ENCODE measurements at places on chromosomes 3 and 15.

GRCh38 chr3:44584646-44585501, at the start of gene ZNF660:
Gene ZNF660, plus strand, starts transcription at chr3:44584964. Its CDS starts 9,230 bp downstream, at chr3:44594194.
- H3K36me3 ChIP-seq, result peaks cover 10% of the 10 kb centered on the region
- peak within 1 kb of the TSS; percentile 65 for H3K4me3 ChIP-seq
- H3K4me1 ChIP-seq, result peaks cover 11% of the 10 kb centered on the region
- no peaks in the 10 kb centered on the region for H3K27me3 ChIP-seq
- H3K27ac ChIP-seq, result 0 out of 2 replicates have a peak within 1 kb of the TSS, but pooled peaks have one; percentile 14
- DNase-seq, result peak; percentile 95

- peak; percentile 57 for DNase-seq
- H3K4me1 ChIP-seq, result no peaks in the 10 kb centered on the region
- H3K27me3 ChIP-seq, result no peaks in the 10 kb centered on the region
- peaks cover 45% of the 10 kb centered on the region for H3K36me3 ChIP-seq
These were observed 9.6 kb upstream of the TAGLN3 start for GRCh38 chr3:111989061-111989678.

DNA sequence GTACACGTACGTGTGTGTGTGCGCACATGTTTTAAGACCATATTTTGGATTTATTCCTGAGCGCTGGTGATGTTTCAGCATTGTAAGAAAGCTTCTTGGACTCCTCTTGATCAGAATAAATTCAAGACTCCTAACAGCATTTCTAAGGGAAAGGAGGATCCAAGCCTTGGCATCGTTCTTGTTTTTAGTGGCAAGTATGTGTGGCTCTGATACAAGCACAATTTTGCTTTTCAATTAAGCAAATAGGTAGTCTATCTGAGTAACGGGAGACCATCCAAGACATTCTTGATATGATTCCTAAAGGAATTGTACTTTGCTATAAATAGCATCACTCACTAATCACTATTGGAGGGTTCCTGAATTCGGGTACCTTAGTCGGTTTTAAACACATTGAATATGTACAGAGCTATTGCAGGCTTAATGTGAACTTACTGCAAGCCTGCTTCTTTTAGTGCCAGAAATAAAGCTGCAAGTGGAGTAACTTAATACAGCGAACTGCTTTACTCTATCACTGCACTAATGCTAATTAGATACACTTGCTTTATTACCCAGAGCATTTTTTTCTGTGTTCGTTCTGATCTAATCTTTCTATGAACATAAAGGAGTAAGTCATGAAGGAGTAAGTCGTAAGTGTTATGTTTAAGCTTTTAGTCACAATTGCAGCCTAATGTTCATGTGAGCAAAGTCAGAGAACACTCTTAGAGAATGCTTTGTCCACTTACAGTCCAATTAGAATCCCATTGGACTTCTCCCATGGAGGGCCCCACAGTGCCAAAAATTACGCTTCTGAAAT, 186.3 kb downstream of the MCTP2 start:
- H3K27ac ChIP-seq, result no peak overlapping the region
- DNase-seq, result no peak
- no peaks in the 10 kb centered on the region for H3K36me3 ChIP-seq
- H3K27me3 ChIP-seq, result no peaks in the 10 kb centered on the region
- H3K4me3 ChIP-seq, result no peak overlapping the region

- DNase-seq, result no peak
- no peaks in the 10 kb centered on the region for H3K27me3 ChIP-seq
- no peaks in the 10 kb centered on the region for H3K36me3 ChIP-seq
- H3K27ac ChIP-seq, result peak overlapping the region; percentile 92
- H3K4me1 ChIP-seq, result no peaks in the 10 kb centered on the region
- H3K4me3 ChIP-seq, result no peak overlapping the region
These were observed 27.8 kb downstream of the CFAP161 start for GRCh38 chr15:81161851-81162250.

GRCh38 chr3:31491660-31492059, 41.1 kb upstream of the STT3B start:
- DNase-seq, result no peak
- H3K36me3 ChIP-seq, result no peaks in the 10 kb centered on the region
- no peaks in the 10 kb centered on the region for H3K27me3 ChIP-seq
- no peak overlapping the region for H3K27ac ChIP-seq

DNA sequence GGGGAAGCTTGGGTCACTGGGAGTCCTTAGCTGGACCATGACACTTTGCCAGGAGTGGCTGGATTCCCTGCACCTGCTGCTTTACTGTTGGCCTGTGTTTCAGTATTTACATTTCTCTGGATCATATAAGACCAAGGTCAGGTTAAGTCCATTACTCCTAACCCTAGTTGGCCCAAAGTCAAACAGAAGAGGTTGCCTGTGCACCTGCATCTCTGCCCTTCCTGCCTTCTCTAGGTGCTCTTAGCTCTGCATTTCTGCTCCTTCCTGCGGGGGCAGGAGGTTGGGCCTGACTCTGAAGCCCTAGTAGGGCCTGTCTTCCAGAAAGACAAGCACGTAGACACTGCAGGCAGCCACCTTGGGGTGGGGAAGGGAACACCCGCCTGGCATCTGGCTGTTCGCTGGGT, 124.3 kb downstream of the RPLP1 start:
- H3K4me1 ChIP-seq, result peaks cover 11% of the 10 kb centered on the region
- H3K4me3 ChIP-seq, result no peak overlapping the region
- peaks cover 15% of the 10 kb centered on the region for H3K27me3 ChIP-seq
